Spleen (tissue), 13 donors: ENCODE measurements at places on chromosomes 2 and 18.

GRCh38 chr2:217431577-217432269 lies 571.1 kb downstream of the TNS1 start:
- no peak for DNase-seq

GRCh38 chr2:151043484-151043883 lies 218.2 kb downstream of the RBM43 start:
- DNase-seq = no peak

DNA sequence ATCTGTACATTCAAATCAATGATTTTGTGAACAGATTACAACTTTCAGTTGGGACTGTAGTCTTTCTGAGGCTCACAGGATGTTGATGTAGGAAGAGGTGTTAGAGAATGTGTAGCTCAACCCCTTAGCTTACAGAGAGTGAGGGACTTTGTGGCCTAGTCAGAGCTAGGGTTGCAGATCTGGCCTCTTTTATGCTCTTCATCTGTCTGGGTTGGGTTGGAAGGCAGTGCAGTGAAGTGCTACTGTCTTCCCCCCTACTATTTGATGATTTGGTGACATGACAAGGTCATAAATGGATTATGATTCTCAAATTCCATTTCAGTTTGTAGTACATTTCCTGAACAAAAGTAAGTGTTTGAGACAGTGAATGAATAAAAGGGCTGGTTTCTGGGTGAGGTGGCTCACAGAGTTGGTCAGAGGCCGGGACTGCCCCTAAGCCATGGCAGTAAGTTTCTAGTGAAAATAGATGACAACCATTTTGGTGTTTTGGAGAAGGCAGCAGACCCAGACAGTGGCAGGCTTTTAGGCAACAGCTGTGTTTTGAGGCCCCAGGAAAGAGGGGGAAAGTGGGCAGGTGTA lies 21.6 kb downstream of the MAP4K4 start:
- DNase-seq = no peak

- no peak for DNase-seq
Observed at GRCh38 chr18:40877096-40877495, 1077.9 kb upstream of the PIK3C3 start.
